RCC 7860 (cell line): ENCODE measurements at places on chromosomes 7 and 10.

- no peak for DNase-seq
These were observed 36.7 kb downstream of the PRF1 start for GRCh38 chr10:70565556-70566514.

- DNase-seq: no peak
These were observed 175.5 kb downstream of the ADARB2 start for GRCh38 chr10:1561731-1562337.

DNA sequence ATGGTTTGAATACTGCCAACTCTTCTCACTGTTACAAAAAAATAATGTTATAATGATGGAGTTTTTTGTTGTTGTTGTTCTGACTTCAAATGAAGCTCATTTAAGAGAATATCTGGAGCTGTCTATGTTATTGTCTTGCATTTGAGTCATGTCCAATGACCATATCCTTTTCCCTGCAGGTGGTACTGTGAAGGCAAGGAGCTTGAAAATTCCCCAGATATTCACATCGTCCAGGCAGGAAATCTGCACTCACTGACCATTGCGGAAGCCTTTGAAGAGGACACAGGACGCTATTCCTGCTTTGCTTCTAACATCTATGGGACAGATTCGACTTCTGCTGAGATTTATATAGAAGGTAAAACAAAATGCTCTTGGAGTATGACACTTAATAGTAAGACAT is 33.5 kb downstream of the MYPN start:
- peak; percentile 33 for DNase-seq

DNA sequence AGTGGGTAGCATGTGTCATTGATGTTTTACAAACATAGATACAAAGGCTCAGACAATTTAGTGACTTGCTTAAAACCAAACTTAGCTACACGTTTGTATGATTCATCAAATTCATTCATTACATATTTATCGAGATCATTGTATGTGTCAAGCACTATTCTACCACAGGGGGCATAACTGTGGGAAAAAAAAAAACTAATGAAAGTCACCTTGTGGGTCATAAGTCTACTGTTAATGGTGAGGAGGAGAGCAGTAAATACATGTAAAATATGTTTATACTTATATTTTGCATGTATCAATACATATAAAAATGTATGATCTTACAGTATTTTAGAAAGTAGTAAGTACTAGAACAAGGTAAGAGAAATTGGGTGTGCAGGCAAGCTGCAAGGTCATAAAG is 933.8 kb downstream of the IPMK start:
- no peak for DNase-seq
